ENCODE measurements at places on chromosomes 7 and 10.

DNA sequence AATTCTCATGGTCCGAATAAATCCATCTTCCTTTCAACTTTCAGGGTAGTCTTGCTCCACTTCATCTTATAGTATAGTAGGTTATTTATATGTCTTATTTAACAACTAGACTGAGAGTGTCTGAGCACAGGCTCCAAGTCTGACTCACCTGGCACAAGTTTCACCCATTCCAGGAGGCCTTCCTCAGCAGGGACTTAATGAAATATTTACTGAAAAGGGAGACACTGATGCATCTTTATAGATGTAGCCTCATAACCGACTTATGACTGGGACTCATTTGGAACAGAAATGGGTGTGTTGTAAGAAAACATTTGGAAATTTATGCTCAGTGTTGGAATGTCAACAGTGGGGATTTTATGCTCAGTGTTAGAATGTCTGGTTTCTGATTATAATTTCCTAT, 59.9 kb downstream of the CH25H start:
- DNase-seq = no peak

GRCh38 chr10:24561453-24561852, 162.2 kb downstream of the ARHGAP21 start:
- DNase-seq = no peak

DNA sequence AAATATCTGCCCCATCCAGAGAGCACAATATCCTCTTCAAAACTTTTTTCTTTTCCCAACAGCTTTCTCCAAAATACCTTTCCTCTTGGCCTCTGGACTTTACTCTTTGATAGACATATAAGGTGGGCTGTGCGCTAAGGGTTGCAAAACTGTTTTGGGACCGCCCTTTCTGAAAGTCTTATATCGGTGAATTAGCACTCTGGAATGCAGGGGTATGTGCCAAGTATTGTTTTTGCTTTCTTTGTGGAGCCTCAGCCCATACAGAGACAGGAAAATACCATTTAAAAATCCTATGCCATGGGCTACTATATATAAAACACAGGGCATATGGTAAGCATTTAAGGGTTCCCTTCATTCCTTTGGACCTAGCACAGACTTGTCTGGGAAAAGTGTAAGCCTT, 37.7 kb downstream of the PPP1R17 start:
- DNase-seq = no peak

GRCh38 chr7:131578602-131579001, 22.2 kb upstream of the PODXL start:
- DNase-seq = no peak

- DNase-seq = no peak
Measured at GRCh38 chr10:12484941-12485805, 135.8 kb downstream of the CAMK1D start.

DNA sequence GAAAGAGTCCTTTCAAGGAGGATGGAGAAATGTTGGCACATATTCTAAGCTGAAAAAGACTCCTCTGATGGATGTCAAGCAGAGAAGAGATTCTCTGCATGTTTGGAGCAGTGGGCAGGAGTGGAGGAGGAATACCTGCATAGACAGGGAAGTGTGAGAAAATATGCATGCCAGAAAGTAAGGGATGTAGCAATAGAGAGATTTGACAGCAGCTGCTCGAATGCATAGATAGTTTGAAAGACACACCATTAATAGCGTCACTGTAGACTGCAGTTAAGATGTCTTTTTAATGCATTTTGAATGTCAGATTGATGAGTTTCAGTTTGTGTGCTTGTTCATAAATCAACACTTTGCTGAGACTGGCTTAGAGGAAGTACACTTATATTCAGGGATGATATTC, 169.9 kb upstream of the POT1 start:
- DNase-seq = no peak

- no peak for DNase-seq
Measured at GRCh38 chr7:116621649-116622048, 50.3 kb upstream of the MET start.

DNA sequence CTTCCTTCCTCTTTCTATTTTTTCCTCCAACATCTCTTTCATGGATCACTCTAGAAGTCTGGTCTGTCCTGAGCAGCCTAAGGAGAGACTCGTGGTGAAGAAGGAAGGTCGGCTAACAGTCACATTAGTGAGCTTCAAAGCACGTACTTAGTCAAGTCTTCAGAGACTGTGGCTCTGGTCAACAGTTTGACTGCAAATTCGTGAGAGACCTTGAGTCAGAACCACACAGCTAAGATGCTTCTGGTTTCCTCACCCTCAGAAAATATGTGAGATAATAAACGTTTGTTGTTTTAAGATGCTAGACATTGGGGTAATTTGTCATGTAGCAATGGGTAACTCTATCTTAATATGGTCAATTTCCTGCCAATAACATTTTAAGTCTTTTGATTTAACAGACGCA, 126.2 kb upstream of the LRRN3 start:
- no peak for DNase-seq

DNA sequence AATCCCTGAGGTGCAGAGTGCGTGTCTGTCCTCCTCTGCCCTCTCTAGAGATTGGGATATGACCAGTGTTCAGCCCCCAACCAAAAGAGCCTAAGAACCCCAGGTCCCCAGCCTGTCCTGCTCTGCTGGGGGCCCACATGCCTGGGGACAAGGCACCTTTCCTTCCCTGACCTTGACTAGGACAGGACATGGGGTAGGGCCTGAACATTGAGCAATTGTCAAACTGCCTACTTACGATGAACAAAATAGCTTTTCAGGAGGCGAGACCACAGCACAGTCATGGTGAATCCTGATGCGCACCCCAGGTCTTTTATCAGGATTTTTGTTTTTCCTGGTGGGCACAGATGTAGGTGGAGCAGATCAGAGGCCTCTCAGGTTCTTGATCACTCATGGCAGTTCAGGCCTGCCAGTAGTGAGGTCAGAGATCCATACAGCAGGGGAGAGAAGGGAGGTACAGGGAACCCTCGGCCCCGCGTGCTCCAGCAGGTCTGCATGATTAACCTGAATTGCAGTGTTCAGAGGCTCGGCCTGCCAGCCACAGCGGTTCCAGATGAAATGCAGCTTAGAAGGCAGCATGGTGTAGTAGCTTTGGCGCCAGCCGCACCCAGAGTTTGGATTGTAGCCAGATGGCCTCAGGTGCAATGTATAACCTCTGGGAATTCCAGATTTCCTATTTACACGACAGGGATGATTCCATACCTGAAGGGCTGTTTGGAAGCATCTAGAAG, 191.3 kb downstream of the CUX1 start:
- peak; percentile 22 for DNase-seq

GRCh38 chr7:28435732-28436378, 23.5 kb downstream of the CREB5 start:
- DNase-seq = no peak

- DNase-seq = no peak
Measured at GRCh38 chr10:71708301-71708703, 11.3 kb downstream of the C10orf105 start.

DNA sequence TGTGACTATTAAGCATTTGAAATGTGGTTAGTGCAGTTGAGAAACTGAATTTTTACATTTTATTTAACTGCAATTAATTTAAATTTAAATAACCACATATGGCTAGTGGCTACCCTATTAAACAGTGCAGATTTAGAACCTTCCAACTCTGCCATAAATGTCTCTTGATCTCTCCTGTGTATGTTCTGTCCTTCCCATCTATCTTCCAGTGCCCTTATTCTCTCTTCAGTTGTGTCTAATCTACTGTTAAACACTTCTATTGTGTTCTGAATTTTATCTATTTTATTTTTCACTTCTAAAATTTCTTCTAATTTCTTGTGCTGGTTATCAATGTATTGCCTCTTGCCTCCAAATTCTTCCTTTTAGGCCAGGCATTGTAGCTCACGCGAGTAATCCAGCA, 105.0 kb downstream of the CUL2 start:
- no peak for DNase-seq
